Fibroblast of the aortic adventitia (primary cell): ENCODE measurements at places on chromosomes 16 and 17.

DNA sequence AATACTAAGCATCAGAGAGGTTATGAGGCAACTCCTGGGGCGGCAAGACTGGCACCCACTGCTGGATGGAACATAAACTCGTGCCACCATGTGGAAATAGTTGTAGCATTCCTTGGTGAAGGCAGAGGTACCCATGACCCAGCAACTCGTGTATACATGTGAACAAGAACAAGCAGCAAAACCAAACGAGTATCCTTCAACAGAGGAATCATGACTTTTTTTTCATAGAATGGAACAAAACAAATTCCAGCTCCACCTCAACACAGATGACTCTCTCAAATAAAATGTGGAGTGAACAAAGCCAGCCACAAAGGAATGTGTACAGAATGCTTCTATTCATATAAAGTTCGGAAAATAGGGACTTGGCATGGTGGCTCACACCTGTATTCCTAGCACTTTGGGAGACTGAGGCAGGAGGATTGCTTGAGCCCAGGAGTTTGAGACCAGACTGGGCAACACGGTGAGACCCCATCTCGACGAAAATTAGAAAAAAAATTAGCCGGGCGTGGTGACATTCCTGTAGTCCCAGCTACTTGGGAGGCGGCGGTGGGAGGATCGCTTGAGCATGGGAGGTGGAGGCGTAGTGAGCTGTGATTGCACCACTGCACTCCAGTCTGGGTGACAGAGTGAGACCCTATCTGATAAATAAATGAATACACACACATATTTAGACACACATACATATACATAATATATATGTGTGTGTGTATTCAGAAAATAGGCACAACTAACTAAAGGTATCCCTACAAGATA lies 35.3 kb downstream of the B9D1 start:
- DNase-seq, result peak; percentile 86

DNA sequence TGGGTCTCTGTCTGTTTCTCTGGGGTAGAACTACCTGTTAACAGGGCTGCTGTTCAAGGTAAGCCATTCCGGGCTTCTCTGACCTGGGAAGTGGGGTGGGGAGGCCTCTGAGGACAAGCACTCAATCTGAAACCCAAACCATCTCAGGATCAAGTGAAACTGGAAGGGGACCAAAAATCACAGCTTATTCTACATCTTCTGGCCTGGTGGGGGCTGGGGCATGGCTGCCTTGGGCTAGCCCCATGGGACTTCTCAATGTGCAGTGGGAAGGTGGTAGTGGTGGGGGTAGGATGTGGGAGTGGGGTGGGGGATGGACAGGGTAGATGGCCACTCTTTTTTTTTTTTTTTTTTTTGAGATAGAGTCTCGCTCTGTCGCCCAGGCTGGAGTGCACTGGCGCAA lies 5.5 kb downstream of the FLOT2 start:
- no peak for DNase-seq

GRCh38 chr16:24986512-24987303 lies 28.5 kb downstream of the ARHGAP17 start:
- peak; percentile 98 for DNase-seq

- no peak for DNase-seq
These were observed 16.3 kb downstream of the TNRC6A start for GRCh38 chr16:24745791-24746190.

DNA sequence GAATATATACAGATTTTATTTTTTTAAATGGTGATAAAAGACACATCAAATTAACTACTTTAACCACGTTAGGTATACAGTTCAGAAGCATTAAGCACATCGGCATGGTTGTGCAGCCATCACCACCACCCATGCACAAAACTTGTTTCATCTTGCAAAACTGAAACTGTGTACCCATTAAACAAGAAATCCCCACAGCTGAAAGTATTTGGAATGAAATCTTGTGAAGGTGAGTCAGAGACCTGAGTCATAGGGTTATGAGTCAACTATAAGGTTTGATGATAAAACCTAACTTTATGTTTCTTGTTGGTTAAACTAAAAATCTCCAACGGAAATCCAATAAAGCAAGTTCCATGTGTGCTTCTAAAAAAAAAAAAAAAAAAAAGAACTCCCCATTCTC lies 561.6 kb upstream of the PSMD7 start:
- peak; percentile 25 for DNase-seq

GRCh38 chr17:33210285-33210684 lies 82.8 kb downstream of the ASIC2 start:
- DNase-seq, result no peak

- no peak for DNase-seq
These were observed 4.9 kb downstream of the INO80E start for GRCh38 chr16:30000735-30001631.

DNA sequence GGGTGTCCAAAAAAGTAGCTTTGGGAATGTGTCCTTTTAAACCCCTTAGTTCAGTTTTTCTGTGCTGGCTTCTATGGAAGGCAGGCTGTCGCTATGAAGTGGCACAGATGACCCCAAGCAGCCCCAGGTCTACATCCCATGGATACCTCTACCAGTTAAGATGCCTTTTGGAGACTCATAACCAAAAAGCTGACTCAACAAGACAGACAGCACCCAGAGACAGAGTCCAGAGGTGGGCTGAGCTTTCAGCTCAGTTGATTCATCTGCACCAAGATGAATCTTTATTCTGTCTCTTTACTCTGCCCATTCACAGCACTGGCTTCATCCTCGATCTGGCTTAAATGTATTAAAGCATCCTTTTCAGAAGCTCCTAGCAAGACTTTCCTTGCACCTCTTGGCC lies 29.8 kb upstream of the RBBP6 start:
- no peak for DNase-seq

- DNase-seq, result peak; percentile 84
These were observed 5.5 kb downstream of the GAS2L2 start for GRCh38 chr17:35747540-35748017.

DNA sequence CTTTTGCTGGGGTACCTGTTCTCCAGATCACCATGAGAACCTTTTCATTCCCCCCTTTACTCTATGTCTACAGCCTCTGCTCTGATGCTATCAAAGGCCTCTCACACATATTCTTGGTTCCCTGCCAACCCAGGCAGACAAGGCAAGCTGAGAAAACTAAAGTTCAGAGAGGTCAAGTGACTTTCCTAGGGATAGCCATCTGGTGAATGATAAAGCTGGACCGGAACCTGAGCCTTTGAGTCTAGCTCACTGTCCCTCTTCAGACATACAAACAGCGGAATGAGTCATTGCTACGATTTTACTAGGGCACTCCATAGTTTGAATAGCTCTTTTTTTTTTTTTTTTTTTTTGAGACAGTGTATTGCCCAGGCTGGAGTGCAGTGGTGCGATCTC lies 73.3 kb downstream of the XYLT1 start:
- DNase-seq, result peak; percentile 46

DNA sequence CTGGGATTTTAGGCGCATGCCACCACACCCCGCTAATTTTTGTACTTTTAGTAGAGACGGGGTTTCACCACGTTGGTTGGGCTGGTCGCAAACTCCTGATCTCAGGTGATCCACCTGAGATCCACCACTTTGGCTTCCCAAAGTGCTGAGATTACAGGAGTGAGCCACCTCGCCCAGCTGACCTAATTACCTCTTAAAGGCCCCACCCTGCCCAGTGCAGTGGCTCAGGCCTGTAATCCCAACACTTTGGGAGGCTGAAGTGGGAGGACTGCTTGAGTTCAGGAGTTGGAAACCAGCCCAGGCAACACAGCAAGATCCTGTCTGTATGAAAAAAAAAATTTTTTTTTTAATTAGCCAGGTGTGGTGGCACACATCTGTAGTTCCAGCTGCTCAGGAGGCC lies 2.9 kb upstream of the COASY start:
- no peak for DNase-seq

DNA sequence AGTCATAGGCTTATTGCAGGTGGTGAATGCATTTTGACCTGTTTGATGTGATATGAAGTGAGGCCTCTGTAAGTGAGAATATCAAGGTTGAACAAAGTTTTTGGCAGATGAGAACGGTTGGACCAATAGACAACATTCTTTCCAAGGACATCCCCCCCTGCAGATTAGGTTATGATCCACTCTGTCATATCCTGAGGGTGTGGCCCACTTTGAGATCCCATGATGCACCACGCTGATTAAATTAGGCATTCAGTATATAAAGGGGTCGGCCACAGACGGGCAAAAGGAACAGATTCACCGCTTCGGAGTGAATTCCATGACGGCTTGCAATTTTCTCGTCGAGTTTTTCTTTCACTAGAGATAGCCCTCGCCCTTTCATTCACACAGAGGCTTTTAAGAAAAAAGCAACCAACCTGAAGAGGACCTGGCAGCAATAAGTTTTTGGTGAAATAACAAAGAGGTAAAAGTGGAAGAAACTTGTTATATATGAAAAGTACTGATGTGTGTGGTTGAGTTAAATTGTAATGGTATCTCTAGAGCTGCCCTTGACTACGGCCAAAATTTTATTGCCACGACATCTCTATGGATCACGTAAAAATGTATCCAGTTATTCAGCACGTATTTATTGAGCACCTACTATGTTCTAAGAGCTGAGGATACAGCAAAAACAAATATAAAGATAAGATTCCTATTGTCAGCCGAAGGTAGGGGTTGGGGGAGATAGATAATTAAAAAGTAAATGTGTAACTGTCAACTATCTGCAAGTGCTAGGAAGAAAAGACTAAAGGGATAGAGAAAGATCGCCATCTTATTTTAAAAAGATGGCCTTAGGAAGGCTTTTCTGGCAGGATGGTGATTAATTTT lies 1.7 kb upstream of the RBBP6 start:
- DNase-seq, result no peak

DNA sequence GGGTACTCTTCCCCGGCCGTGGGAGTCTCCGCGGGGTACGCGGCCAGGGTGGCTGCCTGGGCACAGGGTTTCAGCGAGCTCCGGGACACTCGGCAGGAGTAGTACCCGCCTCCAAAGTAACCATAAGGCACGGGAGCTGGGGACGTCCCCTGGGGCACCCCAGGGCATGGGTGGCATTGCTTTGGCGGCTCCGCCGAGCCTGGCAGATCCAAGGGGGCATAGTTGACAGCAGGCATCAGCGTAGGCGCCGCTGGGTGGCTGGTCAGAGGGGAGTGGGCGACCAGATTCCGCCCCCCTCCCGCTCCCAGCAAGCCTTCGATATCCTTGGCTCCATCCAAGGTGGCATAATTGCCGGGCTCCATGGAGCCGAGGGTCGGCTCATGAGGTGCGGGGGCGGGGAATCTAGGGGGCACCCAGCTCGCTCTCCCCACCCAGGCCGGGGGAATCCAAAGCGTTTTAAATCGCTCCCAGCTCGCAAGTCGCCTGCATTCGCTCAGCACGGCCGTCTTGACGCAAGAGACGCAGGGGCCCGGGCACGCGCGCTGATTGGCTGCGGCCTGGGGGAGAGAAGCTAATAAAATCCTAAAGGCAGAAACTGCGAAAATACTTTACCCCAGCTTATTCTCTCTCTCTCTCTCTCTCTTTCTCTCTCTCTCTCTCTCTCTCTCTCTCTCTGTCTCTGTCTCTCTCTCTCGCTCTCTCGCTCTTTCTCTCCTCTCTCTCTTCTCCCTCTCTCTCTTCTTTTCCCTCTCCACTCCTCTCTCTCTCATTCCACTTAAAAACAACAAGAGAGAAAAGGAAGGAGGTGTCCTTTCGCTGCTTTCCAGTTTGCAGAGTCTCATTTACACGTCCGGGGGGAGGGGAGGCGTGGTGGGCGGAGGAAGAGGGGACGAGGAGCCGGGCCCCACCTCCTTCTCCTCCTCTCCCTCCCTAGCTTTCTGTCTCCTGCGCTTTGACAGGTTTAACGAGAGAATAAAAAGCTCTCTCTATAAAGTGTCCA lies at the start of gene HOXB13:
Gene HOXB13 (minus strand): TSS at position 519 of the 1,000 bp plus-strand sequence. CDS start 157 bp downstream, at position 362.
- DNase-seq, result peak; percentile 27

- DNase-seq, result peak; percentile 86
These were observed 11.2 kb downstream of the CHD9NB start for GRCh38 chr16:53041320-53042051.

- DNase-seq, result peak; percentile 70
These were observed 9.5 kb downstream of the HOXB4 start for GRCh38 chr17:48568499-48569239.

DNA sequence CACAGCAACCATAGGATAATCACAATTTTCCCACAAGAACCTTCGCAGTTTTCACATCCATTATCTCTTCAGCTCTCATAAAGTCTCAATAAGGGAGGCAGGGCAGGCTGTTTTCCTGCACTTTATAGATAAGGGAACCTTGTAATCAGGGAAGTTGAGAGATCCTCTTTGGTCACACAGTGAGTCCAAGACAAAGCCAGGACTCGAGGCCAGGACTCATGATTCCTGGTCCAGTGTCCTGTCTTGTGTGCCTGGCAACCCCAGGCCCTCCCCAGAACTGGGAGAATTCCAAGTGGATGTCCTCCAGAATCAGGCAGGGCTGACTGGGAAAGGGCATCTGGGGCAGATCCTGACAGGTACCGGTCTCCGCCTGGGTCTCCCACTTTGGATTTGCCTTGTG lies 23.1 kb upstream of the PHF12 start:
- no peak for DNase-seq

DNA sequence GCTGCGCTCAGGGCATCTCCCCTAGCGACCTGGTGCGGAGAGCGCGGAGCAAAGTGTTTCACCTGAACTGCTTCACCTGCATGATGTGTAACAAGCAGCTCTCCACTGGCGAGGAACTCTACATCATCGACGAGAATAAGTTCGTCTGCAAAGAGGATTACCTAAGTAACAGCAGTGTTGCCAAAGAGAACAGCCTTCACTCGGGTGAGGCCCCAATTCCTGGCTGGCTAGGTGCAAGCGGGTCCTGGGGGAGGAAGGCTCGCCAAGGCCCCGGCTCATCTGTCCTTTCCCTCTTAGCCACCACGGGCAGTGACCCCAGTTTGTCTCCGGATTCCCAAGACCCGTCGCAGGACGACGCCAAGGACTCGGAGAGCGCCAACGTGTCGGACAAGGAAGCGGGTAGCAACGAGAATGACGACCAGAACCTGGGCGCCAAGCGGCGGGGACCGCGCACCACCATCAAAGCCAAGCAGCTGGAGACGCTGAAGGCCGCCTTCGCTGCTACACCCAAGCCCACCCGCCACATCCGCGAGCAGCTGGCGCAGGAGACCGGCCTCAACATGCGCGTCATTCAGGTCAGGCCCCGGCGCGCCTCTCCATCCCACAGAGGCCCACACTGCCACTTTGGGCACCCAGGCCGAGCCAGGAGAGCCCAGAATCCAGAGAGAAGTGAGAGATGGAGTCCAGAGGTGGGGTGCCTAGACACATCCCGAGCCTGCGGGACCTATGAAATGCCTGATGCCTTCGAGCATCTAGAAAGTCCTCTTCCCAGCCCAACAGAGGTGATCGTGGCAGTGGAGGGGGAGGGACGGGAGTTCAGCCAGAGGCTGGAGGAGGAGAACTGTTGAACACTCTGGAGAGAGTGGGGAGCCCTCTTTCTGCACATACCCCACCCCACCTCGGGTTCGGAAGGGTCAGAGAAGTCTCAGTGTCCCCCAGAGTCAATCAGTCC lies 3.3 kb downstream of the LHX1 start:
- no peak for DNase-seq

GRCh38 chr16:88356124-88356726 lies 26.5 kb upstream of the ZNF469 start:
- DNase-seq, result no peak
